ENCODE measurements at places on chromosomes 3 and 15.

GRCh38 chr3:156586905-156587759, 32.2 kb upstream of the SSR3 start:
- DNase-seq = no peak

DNA sequence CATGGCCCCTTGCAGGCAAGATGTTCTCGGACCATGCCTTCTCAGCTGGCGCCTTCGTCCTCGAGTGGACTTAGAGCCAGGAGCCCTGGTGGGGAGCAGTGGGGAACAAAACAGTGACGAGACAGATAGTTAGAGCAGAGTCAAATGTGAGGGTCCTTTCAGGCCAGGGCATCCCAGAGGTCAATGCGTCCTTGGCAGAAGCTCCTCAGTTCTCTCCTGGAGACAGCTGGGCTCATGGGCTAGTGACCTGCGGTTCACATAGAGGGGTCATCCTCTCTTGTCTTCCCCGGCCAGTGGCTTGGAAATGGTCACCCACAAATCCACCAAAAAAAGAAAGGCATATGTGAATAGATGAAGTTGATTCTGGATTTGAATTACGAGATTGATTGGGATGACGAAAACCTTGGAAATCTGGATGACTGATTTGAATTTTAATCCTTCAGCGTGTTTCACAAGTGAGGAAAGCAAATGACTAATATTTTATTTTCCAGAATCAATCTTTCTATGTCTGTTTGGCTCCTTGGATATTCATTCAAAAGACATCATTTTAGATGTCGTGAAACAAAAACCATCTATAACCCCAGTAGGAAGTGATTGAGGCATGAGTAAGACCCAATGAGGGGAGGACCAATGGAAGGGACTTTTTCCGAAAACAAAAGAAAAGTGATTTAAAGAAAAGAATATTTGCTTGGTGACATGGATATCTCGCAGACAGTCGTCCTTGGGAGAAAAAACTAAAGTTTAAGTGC, 84.5 kb downstream of the ASB7 start:
- DNase-seq = no peak

DNA sequence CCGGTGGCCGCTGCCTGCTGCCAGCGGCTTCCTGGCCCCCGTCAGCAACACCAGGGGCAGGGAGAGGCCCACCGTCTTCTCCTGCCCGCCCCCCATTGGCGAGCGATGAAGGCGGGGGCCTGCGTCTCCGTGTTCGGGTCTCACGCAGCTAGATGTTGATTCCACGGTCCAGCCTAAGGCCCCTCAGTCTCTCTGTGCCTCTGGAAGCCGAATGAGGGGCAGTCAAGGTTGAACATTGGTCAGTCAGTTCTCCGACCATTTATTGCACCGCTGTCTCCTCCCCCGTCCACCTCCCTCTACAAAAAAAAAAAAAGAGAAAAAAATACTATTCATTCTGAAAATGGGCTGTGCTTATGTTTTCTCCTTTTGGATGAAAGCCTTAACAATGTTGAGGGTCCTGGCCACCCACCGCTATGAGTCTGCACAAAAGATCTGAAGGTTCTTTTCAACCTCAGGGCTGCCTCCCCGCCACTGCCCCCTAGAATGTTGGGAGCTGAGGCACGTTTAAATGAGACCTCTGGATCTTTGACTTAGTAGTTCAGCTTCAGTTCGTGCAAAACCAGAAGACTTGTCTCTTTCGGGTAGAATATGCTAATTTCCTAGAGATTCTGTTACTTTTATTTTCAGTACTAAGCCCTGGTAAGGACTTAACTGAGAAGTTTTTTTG, 736 bp downstream of the IREB2 start:
- no peak for DNase-seq

GRCh38 chr3:81476692-81477091, 284.8 kb downstream of the GBE1 start:
- no peak for DNase-seq

GRCh38 chr3:3105246-3105645, 4.9 kb downstream of the IL5RA start:
- no peak for DNase-seq

DNA sequence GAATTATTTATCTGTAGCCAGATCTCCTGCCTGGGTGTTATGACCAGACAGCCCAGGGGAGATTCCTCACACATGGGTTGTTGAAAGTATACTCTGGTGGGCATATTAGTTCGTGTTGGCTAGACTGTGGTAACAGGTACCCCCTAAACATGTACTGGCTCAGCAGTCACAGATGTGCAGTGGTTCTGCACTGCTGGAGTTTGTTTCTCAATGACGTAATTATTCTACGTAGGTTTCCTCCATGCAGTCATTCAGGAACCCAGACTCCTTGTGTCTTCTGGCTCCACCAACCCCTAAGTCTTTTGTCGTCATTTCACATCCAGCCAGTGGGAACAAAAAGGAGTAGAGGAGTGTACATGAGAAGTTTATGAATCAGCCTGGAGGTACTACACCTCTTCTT, 16.2 kb downstream of the LSM3 start:
- DNase-seq = no peak

GRCh38 chr3:69740103-69741021, 1.1 kb downstream of the MITF start:
- DNase-seq = no peak

DNA sequence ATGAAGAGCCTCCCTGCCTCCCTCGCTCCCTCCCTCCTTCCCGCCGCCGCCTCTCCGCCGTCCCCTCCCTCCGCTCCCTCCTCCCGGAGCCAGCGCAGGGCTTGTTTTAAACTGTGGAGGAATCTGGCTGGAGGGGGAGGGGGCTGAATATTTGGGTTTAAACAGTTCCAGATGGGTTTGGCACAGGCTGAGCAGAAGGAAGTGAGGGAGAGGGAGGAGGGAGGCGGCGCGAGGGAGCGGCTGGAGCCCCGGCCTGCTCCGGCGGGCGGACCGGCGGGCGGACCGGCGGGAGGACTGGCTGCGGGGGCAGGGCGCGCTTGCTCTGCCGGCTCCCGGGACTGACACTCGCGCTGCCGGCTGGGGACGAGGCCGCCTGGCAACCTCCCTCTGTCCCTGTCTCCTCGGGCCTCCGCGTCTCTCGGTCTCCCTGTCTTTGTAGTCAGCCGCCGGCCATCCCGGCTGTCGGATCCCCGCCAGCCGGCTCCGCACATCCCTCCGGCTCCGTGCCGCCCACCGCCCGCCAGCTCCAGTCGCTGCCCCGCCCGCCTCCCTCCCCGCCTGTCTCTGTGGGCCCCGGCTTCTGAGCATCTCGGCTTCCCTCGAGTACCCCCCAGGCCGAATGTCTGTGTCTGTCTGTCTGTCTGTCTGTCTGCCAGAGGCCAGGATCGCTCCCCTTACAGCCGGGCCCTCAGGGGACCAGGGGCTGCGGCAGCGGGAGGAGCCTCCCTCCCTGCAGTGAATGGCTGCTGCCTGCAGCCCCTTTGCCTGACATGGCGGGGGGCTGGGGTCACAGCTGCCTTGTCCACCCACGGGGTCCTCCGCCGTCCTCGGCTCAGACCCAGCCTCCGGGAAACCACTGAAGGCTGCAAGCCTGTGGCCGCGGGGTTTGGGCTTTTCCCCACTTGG, 7.6 kb downstream of the EPHB3 start:
- DNase-seq = peak; percentile 31

All from esophagus squamous epithelium (tissue), 5 donors.